ENCODE measurements at places on chromosomes 2 and 18.

GRCh38 chr2:112768432-112768831, 4.0 kb upstream of the CKAP2L start:
- DNase-seq = no peak

DNA sequence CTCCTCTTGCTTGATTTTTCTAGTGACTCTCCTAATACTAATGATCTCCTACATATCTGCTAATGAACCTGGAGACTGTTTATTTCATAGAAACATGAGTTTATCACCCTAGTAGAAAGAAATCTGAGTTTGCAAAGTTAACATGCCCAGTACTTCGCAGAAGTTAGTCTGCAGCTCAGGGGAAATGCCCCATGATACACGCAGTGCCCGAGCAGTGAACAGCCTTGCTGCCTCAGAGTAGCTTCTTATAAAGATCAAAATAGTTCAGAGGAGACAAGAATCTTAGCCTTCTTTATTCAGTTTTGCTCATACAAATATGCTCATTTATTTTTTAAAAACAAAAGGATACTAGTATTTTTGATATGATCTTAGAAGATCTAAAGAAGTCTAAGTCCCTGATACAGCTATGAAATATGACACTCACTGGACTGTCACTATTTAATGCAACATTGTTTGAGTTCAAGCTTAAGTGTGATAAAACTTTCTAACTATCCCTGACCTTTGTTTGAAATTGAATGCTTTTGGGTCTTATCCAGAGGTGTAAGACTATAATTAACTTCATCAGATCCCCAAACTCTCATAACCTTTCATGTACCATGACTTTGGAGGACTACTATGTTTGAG, 20.5 kb downstream of the FRZB start:
- no peak for DNase-seq

DNA sequence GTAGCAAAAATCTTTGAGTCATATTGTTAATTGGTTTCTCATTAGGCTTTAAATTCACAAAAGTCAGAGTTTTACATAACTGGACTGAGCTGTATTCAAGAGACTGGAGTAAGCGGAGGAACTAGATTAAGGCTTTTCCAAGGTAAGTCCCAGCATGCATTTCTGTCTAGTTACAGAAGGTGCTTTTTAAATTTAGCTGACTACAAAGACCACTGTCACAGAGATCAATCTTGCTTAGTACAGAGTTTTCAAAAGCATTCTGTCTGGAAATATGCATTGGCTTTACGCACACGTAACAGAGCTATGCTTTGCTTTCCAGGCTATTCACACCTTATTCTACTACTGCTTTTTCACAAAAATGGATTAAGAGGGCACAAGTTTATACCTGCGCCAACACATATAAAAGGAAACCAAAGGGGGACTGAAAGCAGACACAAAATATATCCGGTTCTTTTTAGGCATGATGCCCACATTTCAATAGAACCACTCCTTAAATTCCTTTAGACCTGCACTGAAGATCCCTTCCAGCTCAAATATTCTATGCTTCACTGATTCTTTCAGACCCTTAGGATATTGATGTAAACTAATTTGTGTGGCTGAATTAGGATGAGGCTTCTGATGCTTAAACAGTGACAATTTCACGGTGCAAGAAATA, 560.7 kb upstream of the CRIM1 start:
- DNase-seq = no peak

DNA sequence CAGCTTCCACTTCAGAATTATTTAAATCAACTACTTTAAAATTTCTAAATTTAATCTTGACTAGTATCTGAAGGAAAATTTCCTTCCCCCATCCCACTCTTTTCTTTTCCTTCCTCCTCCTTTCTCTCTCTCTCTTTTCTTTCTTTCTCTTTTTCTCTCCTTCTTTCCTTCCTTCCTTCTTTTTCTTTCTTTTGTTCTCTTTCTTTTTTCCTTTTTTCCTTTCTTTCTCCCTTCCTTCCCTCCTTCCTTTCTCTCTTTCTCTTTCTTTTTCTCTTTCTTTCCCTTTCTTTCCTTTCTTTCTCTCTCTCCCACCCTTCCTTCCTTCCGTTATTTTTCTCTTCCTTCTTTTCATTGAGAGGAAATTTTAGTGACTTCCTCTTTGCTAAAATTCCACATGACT, 132.0 kb upstream of the CDH19 start:
- DNase-seq = no peak

- no peak for DNase-seq
Observed at GRCh38 chr2:124514236-124514635, 489.1 kb downstream of the CNTNAP5 start.

- DNase-seq = no peak
Observed at GRCh38 chr2:238380785-238381184, 45.9 kb upstream of the ASB1 start.

DNA sequence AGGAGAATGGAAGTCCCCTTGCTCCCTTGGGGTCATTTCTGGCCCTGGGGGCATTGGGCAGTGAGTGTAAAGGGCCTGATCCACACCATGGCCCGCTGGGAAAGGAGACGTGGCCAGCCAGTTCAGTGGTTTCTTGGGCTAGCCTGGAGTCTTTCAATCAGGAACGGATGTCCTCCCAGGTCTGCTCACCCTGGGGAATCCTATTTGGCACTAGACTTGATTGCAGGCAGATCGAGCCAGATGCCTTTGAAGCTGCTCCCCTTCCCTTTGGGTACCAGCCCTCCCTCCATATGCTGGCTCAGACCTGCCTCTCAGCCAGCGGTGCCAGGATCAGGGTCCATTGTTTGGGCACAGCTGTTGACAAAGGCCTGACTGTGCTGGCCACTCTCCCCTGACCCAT, 11.0 kb downstream of the FBLN7 start:
- DNase-seq = no peak

GRCh38 chr2:42249284-42249683, 80.1 kb downstream of the EML4 start:
- DNase-seq = no peak

GRCh38 chr2:62197011-62197924, 1.4 kb downstream of the B3GNT2 start:
- peak; percentile 46 for DNase-seq

- no peak for DNase-seq
Observed at GRCh38 chr2:218245214-218245613, 15.6 kb upstream of the GPBAR1 start.

GRCh38 chr18:9803063-9803697, 82.6 kb upstream of the TXNDC2 start:
- no peak for DNase-seq

DNA sequence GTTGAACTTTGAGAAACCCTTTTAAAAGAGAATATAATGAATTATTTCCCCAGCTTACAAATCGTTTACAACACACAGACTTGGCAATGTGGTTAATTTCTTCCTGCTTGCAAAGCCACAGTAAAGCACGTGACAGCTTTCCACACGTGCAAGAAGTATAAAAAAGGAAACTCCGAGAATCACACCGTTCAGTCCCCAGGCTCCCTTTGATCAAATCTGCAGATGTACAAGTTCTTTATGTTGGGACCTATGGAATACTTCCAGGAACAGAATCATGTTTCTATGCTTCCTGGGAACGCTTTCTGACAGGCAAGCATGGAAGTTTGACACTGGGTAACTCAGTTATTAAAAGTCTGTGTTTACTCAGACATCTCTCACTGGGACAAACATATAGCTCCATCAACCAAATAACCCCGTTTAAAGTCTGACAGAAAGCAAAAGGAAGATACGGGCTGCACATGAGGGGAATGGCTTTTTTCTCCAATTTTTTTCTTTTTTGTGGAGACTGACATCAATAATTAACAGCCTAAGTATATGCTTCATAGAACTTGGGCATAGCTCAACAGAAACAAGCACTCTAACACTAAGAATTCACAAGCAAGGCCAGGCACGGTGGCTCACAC, 134.8 kb downstream of the EIPR1 start:
- DNase-seq = no peak

DNA sequence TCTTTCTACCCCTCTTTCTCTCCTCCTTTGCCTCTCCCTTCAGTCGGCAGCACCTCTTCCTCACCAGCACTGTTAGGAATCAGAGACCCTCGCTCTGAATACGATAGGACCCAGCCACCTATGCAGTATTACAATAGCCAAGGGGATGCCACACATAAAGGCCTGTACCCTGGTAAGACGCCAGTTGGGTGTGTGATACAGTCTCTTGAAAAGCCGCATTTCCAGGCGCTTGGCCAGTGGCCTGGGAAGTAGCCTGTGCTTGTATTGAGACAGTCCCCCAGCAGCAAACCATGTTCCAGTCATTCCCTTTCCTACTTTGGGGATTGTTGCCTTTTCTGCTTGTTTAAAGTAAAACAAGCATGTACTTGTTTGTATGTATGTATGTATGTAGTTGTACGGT, 118.4 kb upstream of the DAPL1 start:
- DNase-seq = no peak

GRCh38 chr2:1047485-1047884, 96.8 kb downstream of the SNTG2 start:
- no peak for DNase-seq

DNA sequence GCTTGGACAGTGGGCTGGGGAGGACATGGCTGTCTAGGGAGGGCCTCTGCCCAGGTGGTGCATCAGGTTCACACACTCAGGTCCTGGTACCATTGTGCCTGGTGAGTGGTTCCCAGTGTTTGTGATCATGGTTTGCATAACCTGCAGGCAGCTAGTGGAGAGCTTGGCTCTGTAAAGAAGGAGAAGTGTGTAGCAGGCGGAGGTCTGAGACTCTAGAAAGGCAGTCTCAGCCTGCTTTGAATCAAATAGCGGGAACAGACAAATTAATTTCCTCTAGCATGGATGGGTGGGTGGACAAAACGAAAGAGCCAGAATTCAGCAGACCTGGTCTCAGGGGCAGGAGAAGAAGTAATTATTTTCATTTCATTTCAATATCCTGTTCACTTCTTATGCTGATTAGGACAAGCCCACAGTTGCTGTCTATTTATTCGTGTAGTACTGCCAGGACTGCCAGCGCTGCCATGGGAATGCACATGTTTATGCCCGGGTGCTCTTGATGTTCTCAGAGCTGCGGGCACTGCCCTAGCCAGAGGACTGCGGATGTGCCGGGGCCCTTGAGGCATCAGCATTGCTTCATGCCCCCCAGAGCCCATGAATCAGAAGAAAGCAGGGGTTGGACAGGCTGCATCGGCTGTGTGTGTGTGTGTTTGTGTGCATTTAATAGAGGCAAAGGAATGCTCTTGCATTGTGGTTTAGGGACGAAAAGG, 45.4 kb upstream of the DLX2 start:
- no peak for DNase-seq

GRCh38 chr18:48840491-48840877, 110.3 kb downstream of the SMAD7 start:
- DNase-seq = no peak

- no peak for DNase-seq
Observed at GRCh38 chr2:100483895-100484294, 13.6 kb downstream of the NMS start.

GRCh38 chr2:56985609-56986008, 801.8 kb downstream of the CCDC85A start:
- no peak for DNase-seq

DNA sequence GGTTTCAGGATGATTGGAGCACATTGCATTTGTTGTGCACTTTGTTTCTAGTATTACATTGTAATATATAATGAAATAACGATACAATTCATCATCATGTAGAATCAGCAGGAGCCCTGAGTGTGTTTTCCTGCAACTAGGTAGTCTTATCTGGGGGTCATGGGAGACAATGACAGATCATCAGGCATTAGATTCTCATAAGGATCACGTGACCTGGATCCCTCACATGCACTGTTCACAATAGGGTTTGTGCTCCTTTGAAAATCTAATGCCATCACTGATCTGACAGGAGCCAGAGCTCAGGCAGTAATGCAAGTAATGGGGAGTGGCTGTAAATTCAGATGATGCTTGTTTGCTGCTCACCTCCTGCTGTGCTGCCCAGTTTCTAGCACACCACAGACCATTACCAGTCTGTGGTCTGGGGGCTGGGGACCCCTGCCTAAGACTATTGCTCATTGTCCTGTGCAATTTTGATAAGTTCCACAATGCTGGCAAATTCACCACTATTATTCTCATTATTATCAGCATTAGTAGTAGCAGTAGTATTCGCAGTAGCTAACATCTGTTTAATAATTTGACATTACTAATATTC, 428.7 kb upstream of the TNP1 start:
- DNase-seq = no peak

DNA sequence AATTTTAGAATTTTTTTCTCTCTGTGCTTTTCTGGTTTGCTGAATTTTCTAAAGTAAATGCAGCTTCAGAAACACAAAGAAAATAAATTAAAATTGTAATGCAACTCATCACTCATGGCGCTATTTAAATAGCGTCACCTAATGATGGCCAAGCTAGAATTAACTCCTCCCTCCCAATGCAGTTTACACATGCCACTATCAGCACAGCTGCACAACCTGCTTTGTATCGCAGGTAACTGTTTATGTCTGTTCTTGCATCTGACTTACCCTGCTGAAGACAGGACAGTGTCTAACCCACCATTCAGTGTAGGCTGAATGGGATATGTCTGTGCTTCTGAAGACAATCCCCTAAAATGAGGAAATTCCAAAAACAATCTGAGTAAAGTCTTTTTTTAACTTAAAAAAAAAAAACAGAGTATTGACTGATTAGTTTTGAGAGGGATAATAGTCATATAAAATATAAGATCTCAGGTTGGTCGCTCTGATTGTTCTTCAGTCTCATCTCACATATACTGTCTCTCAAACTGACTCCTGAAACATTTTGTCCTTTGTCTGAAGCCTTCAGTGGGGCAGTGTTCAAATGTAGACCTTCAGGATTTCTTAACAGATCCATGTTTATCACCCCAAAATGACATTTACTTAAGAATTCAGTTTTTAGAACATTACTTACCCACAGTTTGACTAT, 271.4 kb downstream of the ZEB2 start:
- no peak for DNase-seq

GRCh38 chr2:47203995-47204394, 48.9 kb upstream of the STPG4 start:
- DNase-seq = no peak

- DNase-seq = no peak
Observed at GRCh38 chr18:67621049-67621713, 104.7 kb upstream of the DSEL start.

DNA sequence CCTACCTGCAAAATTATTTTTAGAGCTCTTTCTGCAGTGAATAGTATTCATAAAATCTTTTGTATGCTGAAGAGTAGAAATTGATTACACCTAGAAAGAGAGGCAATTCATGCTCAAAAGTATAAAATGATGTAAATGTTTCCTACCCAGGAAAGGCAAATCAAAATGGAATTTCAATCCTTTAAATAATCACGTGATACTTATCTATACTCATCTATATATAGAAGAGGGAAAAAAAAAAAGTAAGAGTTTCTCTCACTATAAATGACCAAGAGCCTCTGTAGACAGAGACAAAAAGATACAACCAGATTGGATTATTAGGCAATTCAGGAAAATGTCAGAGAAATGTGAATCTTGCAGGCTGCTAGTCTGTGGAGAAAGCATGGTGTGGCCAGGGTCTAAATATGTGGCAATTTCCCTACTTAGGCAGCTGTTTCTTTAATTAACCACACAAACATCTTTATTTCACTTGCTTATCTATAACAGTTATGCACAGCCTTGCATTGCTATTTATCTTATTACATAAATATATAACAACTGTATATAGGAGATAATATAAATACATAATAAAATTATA, 39.5 kb downstream of the METTL8 start:
- DNase-seq = no peak
